Germinal center (tissue), 1 donor: ENCODE measurements at places on chromosomes 2 and 18.

GRCh38 chr2:137252934-137253333 is 487.6 kb downstream of the THSD7B start:
- DNase-seq, result no peak

GRCh38 chr18:23992089-23992940 is 22.2 kb upstream of the TTC39C start:
- no peak for DNase-seq

- no peak for DNase-seq
Measured at GRCh38 chr18:10798727-10799550, 273.1 kb downstream of the NAPG start.

- DNase-seq, result no peak
Measured at GRCh38 chr2:2570871-2571270, 239.8 kb upstream of the MYT1L start.

- DNase-seq, result no peak
Measured at GRCh38 chr2:148720501-148721001, 76.0 kb downstream of the EPC2 start.

DNA sequence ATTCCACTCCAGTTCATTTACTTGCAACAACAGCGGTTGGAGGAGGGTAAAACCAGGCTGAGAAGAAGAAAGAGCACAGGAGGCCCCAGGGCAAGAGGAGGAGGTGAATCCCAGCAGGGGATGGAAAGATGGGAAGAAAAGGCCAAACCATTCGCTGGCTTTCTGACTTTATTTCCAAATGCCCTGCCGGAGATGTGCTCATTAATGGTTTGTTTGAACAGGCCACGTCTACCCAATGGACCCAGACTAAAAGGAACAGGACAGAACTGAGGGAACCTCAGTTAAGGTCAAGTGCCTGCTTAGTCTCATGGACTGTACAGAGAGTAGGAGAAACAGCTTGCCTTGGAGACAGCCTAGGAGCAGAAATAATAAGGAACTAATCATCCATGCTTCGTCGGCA is 121.6 kb upstream of the NDUFV2 start:
- DNase-seq, result no peak

GRCh38 chr2:236579746-236580315 is 10.2 kb downstream of the ACKR3 start:
- no peak for DNase-seq

DNA sequence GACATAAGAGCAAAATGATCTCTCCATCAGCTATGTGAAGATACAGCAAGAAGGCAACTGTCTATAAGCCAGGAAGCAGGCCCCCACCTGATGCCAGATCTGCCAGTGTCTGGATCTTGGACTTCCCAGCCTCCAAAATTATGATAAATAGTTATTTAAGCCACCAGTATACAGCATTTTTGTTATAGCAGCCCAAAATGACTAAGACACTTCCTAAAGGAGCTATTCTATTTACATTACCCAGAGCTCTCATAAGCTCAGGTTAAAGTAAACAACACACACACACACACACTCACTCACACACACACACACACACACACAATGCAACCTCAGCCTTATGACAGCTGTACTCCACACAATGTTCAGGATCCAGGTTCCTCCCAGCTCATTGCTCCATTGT is 5.7 kb upstream of the YPEL5 start:
- no peak for DNase-seq
